GM23338 (cell line): ENCODE measurements at places on chromosomes 2 and 18.
A peak's percentile ranks its signal among the peaks of the same experiment; 100 is the strongest.

GRCh38 chr2:15298770-15299169 lies 262.4 kb downstream of the NBAS start:
- no peak for DNase-seq

DNA sequence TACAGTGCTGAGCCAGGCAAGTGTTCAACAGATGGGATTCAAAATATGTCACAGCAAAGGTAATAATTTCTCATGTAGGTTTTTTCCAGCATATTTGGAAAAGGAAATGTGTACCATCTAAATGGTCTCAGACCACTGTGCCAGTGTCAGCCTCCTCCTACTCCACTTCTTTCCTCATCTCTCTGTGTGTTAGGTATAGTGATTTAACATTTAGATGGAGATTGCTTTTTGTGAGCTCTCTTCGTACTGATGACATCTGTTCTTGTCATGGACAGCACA lies 80.9 kb upstream of the TSPYL6 start:
- no peak for DNase-seq

GRCh38 chr2:160140471-160140870 lies 59.6 kb downstream of the ITGB6 start:
- DNase-seq = no peak

DNA sequence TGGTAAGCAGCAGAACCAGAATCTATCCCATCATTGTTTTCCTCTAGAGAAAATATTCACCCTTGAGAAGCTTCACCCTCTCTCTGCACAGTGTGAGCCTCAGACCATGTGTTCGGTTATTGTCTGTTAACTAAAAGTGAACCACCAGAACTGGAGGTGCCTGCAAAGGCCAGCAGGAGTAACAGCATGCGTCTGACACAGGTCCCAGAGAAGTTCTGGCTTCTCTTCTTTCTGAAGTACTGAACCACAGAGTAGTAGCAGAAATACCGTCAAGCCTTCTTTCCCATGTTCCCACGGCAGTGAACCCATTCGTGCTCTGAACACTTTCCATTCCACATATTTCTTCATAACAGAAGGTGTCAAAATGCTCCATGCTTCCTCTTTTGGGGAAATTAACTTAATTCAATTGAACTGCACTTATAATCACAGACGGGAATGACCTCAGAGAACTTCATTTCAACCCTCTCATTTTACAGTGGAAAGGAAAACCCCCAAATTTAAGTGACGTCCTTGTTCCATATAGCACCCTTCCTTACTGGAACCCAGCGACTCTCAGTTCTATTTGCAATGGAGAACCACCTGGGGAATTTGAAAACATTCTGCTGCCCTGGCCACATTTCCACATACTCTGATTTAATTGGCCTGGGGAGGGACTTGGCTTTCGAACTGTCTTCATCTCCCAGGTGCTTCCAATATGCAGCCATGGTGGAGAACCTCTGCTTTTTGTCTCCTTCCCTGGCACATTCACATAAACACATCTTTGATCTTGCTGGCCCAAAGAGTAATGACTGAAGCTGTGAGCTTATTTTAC lies 519.1 kb downstream of the RNF144A start:
- no peak for DNase-seq

- no peak for DNase-seq
These were observed 59.4 kb downstream of the CERS6 start for GRCh38 chr2:168515502-168515901.

DNA sequence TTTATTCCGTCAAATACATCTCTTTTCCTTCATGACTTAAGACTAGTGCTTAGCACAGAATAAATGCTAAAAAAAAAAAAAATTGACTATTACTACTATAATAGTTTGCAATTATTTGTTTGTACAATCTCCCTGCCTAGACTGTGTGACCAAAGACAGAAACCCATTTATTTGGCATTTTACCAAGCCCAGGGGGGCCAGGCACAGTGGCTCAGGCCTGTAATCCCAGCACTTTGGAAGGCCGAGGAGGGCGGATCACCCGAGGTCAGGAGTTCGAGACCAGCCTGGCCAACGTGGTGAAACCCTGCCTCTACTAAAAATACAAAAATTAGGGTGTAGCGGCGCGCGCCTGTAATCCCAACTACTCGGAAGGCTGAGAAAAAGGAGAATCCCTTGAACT lies 1.4 kb downstream of the ASB3 start:
- no peak for DNase-seq

DNA sequence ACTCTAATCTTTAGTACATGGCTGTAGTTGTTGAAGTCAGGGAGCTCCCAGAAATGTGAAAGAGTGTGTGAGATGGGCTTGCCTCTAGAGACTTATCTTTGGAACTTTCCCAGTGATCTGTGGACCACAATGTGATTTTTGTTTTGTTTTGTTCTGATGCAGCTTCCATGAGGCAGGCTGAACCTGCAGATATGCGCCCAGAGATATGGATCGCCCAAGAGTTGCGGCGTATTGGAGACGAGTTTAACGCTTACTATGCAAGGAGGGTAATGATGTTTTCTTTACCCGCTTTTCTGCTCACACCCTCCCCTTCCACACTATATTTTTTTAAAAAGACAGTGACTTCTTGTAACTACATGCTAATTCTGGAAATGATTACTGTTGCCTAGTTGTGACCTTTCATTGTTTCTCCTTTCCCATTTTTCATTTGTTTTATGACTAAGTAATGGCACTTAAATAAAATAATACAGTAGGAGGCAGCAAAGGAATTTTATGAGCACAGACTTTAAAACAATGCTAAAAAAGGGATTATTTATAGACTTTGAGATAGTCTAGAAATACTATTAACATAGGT lies 29.3 kb downstream of the BCL2L11 start:
- no peak for DNase-seq

DNA sequence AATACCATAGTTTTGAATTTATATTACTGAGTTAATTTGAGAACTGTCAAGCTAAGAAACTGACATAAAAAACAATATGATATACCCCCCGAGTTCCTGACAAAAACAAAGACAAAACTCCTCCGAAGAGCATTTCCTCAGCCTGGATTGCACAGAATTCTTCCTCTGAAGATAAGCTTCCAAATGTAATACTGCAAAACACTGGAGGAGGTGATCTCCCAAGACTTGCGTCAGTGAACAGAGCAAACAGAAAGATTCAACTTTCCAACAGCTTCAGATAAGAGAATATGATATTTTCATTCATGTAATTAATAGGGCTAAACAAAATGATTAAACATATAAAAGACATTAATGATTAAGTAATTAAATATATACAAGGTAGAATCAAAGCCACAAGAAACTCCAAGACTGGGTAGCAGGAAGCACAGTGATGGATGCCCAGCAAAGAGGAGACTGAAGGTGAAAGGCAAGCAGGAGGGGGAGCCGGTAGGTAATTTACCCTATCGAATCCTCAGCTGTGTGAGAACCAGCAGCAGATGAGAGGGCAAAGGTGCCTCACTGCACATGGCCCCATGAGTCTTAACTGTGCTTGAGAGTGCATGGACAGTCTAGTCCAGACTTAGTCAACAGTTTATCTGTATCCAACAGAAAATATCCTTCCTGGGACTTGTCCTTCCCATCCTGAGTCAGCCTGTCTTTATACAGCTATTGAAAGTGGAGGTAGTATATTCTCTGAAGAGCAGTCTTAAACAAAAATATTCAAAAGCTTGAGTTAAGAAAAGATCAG lies 18.3 kb upstream of the SERPINB3 start:
- DNase-seq = no peak

DNA sequence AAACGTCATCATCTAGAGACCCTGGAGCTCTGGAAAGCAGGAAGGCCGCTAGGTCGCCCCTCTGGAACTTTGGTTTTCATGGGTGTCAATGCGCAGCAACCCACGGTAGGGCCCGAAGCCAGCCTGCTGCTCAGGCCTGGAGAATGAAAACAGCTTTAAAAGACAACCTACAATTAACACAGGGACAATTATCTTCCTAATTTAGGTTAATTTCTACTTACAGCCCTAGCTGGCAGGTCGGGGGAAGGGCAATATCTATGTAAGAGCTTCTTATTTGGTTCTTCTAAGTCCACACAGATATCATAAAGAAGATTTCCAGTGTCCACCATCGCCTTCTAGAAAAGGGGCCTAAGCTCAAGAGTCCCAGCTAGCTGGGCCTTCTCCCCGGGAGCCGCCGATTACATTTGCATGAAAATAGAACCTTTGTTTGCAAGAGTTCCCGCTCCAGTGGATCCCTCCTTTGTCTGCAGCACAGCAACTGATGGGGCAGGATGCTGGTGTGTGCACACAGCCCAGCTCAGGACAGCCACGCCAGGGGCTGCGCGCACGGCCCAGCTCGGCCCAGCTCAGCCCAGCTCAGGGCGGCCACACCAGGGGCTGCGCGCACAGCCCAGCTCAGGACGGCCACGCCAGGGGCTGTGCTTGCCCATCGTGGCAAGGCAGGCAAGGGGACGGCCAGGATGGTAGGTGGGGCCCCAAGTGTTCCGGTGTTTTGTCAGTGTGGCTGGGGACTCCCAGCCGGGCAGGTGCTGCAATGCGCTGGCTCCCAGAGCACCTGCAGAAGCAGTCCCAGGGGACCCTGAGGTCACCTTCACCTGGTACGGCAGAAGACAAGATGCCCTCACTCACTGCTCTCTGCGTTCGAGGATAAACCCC lies 109.1 kb downstream of the HDAC4 start:
- peak; percentile 94 for DNase-seq

GRCh38 chr2:64652231-64653108 lies 1.2 kb downstream of the SERTAD2 start:
- DNase-seq = peak; percentile 55

- DNase-seq = no peak
These were observed 26.7 kb downstream of the COPS9 start for GRCh38 chr2:240109386-240109785.

- no peak for DNase-seq
These were observed 89.2 kb downstream of the DOCK10 start for GRCh38 chr2:224952936-224953657.

DNA sequence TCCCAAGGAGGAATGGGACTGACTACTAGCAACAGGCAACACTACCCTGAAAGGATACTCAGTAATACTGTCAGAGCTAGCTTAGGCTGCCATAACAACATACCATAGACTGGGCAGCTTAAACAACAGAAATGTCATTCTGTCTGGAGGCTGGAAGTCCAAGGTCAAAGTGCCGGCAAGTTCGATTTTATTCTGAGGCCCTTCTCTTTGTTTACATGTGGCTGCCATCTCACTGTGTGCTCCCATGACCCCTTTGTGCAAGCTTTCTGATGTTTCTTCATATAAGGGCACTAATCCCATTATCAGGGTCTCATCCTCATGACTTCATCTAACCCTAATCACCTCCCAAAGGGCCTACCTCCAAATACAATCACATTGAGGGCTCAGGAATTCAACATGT lies 30.7 kb upstream of the SCG2 start:
- no peak for DNase-seq

DNA sequence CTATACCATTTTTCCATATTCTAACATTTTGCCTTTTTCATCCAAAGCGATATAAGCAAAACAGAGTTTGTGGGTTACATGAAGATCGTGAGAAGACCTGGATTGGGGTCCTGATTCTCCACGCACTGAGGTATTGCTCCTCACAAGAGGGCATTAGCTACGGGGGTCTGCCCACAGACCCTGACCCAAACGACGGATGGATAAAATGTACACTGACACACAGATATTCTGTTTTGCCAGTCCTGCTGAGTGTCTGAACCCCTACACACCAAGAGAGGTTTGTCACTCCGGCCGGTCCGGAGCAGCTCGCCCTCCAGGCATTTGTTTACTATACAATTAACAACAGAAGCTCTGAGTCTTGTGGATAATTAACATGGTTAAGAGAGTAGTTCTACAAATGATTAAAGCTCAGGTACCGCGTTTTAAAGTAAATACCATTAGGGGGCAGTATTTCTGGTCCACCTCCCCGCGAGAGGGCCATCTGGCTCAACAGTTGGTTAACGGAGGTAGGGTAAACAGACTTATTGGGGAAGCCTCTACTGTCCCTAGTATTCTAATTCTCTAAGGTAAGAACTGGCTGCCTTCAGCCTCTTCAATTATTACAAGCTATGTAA lies 28.4 kb downstream of the SCYGR8 start:
- peak; percentile 77 for DNase-seq

DNA sequence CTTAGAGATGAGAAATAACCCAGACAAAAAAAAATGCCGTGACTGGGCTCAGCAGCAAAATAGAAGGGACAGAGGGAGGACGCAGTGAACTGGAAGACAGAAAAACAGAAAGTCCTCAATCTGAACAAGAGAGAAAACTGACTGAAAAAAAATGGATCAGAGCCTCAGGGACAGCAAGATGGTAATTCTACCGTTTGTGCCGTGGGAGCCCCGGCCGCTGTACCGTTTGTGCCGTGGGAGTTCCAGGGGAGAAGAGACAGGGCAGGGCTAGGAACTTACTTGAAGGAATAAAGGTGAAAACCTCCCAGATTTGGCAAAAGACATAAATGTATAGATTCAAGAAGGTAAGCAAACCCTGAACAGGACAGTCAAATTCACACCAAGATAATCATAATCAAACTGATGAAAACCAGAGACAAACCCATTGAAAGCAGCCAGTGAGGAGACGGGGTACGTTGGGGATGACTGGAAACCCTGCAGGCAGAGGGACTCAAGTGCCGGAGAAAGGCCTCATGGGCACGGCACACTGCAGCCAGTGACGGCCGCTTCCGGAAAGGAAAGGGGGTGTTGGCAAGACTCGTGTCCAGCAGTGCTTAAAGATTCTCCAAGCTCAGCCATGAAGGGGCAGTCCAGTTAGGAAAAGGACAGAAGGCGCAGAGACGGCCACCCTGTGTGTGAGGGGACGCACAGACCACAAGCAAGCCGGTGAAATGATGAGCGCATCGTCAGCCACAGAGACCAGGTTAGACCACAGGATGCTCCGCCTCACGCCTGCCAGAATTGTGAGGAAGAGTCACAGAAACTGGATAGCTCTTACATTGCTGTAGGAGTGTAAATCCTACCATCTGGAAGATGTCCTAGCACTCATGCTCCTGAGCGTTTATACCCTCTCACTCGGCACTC lies 40.0 kb upstream of the NFATC1 start:
- DNase-seq = no peak

DNA sequence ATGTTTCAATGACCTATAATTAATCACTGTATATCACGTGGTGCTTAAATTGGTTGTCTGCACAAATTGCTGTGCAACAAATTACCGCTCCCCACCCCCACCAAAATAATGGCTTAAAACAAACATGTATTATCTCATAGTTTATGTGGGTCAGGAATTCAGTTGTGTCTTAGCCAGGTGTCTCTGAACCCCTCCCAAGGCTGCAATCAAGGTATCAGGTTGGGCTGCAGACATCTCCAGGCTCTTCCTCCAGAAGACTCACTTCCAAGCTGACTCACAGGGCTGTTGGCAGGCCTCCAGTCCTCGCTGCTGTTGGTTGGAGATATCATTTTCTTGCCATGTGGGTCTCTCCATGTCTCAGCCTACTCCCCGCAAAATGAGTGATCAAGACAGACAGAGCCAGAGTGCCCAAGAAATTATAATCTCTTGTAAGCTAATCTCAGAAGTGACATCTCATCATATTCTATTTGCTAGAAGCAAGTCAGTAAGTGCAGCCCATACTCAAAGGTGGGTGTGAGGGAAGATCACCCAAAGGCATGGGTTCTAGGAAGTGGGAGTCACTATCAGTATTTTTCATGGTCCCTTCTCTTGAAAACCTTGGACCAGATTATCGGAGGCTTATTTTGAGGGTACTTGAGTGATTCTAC lies 38.4 kb downstream of the SPC25 start:
- no peak for DNase-seq
